Epithelial cell of esophagus (primary cell): ENCODE measurements at places on chromosomes 3 and 15.

GRCh38 chr15:25249236-25250010 is 189.4 kb downstream of the UBE3A start:
- no peak for DNase-seq

DNA sequence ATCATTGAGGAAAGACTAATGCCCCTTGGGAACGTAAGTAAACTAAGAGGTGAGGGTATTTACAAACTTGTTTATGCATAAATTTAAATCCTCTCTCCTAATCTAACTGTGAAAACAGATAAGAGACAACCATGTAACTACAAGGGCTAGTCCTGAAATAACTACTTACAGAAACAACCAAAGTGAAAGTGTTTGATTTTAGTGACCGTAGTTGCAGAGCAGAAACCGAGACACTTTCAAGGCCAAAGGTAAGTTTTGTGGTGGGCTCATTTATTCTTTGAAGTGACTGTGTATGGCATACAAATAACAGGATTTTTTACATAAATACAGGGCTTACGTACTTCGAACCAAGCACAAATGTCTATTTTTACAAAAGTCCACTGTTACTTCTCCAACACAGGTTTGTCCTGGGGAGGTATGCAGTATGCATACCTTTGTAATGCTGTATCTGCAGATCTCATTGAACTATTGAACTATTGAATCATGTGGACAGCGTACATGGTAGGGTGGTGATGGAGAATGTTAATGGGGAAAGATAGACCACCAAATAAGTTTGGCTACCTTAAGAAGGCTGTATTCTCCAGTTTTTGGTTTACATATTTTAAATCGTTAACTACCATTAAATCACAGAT is 99.6 kb upstream of the RBMS3 start:
- no peak for DNase-seq

DNA sequence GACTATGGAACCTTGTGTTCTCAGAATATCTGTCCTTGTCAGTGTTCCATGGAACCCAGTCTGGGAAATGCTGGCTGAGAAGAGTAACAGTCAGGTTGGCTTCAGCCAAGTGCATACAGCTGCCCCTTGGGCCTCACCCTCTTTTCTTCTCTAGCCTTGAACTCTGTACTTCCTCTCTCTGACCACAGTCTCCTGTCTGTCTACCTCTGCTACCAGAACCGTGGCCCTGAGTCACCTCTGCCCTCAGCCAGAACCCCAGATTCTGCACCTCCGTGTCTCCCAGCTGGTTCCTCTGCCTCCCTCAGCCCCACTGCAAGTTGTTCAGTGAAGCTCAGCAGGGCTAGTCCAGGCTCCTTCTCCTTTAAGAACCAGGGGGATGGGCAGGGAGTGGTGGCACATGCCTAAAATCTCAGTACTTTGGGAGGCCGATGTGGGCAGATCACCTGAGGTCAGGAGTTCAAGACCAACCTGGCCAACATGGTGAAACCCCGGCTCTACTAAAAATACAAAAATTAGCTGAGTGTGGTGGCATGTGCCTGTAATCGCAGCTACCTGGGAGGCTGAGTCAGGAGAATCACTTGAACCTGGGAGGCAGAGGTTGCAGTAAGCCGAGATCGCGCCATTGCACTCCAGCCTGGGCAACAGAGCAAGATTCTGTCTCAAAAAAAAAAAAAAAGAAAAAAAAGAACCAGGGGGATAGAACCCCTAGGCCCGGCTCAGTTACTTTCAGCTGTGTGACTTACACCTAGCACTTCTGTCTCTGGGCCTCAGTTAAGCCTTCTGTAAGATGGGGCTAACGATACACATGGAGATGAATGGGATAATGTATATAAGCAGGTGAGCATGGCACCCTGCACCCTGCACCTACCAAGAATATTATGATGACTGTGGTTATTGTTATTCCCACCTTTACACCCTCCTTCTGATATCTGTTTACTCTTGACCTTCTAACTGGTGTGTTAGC is 24.3 kb upstream of the TATDN2 start:
- no peak for DNase-seq

DNA sequence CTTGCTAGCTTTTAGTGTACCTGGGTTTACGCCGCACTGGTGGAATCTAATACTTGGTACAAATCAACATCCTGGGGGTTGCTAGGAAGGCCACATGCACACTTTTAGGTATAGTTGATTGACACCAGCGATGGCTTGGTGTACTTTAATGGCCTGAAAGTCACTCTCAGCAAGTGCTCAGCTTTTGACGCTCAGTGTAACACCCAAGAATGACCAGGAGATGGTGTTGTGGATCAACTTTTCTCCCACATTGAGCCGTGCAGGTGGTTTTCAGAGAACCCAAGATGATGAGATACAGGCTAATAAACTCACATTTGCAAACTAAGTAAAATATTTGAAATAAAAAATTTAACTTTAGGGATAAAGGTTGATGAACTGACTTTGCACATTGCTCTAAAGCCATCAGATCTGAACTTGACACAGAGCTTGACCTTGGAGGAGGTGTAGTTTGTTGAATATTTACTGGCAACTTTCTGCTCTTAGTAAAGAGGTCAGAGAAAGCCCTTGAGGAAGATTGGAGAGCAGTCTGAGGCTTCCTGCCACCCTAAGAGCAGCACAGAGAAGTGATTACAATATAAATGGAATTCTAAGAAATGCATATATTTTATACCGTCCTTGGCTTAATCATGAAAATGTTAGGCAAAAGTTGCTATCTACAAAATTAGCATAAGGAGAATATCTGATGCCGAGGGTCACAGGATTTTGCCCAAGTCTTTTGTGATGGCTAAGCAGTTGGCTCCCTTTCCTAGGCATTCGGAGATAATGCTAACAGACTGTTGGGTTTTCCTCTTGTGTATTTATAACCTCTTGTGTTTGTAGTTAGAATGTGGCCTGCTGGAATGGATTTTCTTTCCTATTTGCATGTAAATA is 143.4 kb upstream of the RASGRP1 start:
- DNase-seq: peak; percentile 71

- no peak for DNase-seq
Measured at GRCh38 chr3:187267306-187267705, 24.2 kb downstream of the MASP1 start.

- DNase-seq: no peak
Measured at GRCh38 chr3:11634081-11634635, 9.6 kb downstream of the VGLL4 start.

DNA sequence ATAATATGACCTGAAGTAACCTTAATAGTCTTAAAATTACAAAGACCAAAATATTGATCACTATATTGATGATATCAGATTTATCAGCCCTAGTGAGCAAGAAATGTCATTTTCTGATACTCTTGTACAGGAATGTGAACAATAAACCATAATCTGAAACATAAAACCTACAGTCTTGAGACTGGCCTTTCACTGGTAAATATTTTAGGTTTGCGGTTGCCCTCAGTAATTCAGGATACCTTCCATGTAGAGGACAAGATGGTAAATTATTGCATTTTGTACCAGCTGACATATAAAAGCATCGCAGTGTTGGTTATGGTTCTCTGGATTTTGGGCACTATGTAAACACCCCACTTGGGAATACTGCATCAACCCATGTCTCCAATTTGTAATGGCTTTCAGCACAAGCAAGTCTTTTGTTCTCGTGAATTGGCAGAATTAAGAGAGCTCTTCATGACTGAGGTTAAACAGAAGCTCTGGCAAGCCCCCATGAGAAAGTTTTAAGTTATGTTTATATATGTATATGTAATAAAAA is 128.5 kb downstream of the LMLN start:
- DNase-seq: no peak

DNA sequence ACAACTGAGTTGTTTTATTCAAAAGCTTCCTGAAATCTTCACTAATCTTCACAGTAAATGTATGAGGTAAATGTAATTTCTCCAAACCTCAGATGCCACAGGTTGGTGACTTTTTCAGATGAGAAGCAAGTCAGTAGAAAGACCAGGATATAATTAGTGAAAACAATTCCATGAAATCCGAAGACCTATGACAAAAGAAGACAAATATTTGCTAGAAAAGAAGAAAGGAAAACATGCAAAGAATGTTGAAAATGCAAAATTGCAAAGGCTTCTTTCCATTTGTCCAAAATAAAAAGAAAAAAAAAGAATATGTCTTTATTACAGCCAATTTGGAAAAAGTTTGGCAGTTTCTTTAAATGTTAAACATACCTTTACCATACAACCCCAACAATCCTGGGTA is 88.3 kb upstream of the MYRIP start:
- no peak for DNase-seq

DNA sequence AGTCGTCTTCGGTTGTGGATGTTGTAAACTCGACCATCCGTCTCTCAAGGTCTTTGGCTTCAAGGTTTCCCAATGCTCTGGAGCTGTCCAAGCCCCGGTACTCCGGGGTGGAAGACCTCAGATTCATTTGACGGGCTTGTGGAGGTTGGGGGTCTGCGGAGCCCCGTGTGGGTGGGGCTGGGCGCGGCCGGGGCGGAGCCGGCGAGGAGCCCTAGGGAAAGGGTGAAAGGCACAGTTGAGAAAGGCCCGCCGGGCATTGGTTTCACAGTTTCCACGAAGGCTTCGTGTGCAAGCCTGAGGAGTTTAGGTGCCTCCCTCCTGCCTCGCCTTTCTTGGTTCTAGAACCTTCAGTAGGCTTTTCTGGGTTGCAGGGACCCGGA is 360 bp upstream of the MGA start:
- DNase-seq: no peak

GRCh38 chr3:10008588-10009344 is 17.5 kb upstream of the FANCD2 start:
- peak; percentile 82 for DNase-seq

GRCh38 chr3:110031975-110032374 is 694.6 kb upstream of the DPPA4 start:
- no peak for DNase-seq

DNA sequence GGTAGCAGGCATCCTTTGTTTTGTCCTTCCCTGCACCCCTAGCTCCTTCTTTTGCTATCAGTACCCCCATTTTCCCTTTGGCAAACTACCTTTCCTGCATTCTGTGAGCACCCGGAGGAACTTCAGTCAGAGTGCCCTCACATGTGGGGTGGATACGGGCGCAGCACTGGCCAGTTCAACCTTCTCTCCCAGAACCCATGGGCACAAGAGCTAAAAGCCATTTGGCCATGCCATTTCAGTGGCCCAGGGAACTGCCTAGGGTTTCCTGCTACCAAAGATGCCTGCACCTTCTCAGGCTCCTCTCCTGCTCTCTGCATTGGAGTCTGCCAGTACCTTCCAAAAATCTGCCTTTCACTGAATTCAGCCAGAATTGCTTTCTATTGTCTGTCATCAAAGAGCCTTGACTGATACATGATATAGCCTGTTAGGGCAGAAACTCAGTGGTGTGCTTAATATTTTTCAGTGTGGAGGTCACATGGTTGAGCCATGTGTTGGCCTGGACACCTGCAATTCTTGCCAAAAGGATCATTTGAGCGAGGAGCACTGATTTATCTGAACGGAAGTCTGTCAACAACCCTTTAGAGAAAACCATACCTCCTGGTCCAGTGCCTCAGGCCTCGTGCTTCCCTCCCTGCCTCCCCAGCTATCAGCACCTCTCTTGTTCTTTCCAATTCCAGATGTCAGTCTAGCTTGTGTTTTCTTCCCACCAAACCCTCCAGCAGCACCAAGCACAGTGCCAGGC is 27.0 kb upstream of the HHATL start:
- no peak for DNase-seq

DNA sequence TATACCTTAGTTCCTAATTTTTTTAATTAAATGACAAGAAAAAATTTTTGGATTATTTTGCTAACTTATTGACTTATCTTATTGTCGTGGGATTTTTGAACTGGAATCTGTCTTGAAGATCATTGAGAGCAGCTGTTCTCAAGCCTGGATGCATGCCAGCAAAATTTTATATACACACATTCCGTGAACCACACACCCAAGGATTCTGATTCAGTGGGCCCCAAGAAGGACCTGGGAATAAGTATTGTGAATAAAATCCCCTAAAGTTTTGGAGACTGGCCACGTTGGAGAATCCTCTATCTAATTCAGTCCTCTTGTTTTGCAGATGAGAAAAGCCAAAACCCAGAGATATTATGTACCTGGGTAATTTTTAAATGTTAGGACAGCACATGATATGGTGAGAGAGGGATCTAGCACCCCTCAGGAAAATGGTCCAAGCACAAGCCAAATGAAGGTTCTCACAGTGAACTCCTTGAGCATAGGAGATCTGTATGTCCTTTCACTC is 55.2 kb downstream of the UNC13C start:
- no peak for DNase-seq

DNA sequence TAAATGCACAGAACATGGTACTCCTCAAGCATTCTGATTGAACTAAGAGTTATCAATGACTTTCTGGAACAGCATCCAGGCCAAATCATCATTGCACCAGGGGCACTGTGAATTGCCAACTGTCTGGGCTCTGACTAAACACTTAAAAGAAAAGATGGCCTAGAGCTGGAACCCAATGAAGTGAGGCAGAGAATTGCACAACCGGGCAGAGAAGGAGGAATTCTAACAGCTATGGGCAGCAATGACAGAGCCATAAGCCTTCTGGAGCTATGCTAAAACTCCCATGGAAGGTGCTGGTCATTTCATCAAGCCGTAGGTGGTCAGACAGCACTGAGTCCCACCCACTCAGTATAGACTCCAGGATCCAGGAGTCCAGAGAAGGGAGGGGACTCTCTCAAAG is 48.1 kb upstream of the OXTR start:
- peak; percentile 30 for DNase-seq

DNA sequence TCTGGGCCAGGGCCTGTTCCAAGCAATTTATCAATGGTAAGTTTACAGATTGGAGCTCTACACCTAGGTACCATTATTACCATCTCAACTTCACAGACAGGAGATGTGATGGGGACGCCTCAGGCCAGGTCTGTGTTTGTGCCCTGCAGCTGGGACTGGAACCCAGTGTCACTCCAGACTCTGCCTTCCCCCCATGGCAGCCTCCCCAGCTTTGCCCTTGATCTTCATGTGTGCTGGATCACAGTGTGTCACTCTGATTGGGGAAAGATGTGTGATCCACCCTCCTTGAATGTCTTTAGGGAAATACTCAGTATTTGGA is 59.6 kb downstream of the MGLL start:
- no peak for DNase-seq

GRCh38 chr15:73190189-73190601 is 137.9 kb downstream of the NEO1 start:
- peak; percentile 1 for DNase-seq
